ENCODE measurements at places on chromosomes 6 and 20.

GRCh38 chr20:39190666-39191570 is 228.8 kb downstream of the DHX35 start:
- DNase-seq, result peak; percentile 50

GRCh38 chr6:15980801-15981200 is 148.1 kb upstream of the MYLIP start:
- DNase-seq, result peak; percentile 25

DNA sequence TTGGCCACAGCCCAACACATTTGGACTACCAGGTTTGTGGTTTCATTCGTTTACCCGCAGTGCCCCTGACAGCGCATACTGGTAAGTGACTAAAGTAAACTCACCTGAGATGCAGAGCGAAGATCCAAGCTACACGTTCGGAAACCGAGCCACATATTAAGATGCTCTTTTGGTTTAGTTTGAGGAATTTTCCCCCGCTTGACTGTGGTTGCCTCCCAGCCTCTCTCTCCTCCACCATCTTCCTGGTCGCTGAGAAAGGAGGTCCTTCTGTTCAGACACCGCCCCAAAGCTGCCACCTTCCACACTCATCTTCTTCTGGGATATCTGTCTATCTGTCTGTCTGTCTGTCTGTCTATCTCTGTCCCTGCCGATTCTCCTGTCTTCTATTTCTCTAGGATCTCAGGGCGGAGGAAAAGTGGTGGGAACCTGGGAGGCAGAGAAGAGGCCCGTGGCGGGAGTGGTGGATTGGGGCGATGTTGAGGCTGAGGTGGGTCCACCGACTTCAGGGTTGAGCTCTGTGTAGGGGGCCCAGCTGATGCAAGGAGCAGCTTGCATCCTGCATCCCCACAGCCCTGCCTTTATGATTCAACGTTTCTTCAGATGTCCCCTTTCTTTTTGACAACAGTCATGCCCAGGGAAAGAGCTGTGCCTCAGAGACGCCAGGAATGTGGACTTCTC is 196.9 kb upstream of the ZNF184 start:
- no peak for DNase-seq

DNA sequence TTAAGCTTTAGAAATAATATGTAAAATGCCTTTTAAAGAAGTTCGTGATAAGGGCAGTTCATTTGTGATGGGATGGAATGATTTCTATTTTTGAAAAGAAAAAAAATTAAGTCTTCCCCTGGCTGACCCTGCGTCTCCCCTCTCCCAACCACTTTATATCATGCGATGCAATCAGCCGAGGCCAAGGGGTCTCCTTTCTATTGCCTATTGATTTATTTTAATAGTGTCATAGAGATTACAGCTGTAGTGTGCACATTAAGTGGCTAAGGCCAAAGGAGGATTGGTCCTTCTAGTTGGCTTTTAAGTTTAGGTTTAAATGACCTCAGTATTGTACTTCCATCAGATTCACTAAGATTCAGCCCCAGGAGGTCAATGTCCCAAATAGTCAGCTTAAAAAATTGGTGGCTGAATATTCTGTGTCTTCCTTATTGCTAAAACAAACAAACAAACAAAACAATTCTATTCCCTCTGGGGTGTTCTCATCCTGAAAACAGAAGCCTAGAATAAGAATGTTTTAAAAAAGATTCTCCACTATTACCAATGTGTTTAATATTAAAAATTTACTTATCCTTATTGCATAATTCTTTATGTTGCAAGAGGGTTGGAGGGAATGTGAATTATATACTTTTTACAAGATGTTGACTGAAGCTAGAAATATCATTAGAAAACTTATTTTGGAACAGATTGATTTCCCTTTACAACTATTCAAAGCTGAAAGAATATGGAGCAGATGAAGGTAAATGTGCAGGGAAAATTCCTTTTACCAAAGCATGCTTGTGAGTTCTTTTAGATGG is 359.1 kb downstream of the SAMD5 start:
- DNase-seq, result no peak

GRCh38 chr20:43188861-43189553 is 699 bp downstream of the PTPRT start:
- no peak for DNase-seq

DNA sequence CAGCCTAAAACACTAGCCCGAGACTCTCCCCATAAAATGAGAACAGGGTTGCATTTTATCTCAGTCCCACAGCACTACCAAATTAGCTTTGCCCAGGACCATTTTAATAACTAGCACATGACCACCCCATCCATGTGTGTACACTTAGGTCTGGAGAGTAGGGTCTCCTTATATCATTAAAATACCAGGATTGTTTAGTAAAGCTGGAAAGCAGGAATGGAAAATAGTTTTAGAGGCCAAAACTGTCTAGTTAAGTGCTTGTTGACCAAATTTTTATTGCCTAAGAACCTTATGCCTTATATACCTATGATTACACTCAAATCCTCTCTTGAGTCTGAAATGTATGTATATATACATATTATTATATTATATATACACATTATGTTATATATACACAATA is 608.4 kb downstream of the HDGFL1 start:
- no peak for DNase-seq

GRCh38 chr6:107574856-107575255 is 84.9 kb downstream of the SOBP start:
- no peak for DNase-seq

GRCh38 chr6:87319271-87319987 is 3.0 kb upstream of the SMIM8 start:
- no peak for DNase-seq

- no peak for DNase-seq
Observed at GRCh38 chr6:124535746-124536145, 426.5 kb upstream of the RNF217 start.

- no peak for DNase-seq
Observed at GRCh38 chr6:3415082-3415453, 41.8 kb downstream of the SLC22A23 start.

DNA sequence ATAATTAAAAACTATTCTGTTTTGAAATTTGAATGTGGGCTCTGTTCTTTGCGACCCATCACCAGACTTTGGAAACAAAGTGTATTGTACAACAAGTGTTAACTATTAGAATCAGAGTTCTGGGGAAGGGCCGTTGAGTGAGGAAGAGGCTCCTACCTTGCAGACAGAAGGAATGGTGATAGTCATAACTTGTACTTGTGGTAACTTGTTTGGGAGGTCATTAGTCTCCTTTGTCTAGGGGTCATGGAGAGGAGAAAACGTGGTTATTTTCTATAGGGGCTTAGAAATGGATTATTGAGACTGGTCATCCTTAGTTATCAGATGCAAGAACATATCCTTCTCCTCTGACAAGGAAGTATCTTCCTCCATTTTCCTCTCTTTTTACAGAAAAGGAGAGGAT is 174.8 kb downstream of the BMP2 start:
- no peak for DNase-seq

DNA sequence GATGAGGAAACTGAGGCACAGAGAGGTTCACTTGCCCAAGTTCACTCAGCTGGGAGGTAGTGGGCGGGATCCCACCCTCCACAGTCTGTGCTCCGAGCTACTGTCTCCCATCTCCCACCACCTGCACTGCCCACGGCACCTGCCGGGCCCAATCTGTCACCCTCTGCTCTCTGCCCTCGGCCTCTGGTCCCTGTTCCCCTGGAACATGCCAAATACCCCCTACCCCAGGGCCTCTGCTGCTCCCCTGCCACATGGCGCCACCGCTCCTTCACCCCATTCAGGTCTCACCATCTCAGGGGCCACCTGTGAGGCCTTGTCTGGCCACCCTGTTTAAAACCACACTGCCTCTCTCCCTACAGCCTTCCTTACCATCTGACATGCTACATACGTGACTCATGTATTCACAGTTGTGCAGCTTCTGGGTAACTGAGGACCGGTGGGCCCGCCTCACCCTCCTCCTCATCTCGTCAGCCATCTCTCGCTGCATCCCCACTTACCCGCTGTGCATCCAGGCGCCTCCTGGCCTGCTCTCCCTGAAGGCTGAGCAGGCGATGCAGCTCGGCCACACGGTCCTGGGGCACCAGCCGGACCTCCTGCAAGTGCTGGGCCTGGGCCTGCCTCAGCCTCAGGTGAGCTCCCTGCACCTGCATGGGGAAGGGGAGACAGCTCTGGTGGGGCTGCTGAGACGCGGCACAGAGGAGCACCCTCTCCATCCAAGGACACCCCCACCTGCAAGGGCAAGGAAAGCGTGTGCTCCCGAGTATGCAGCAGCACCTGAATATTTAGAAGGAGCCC is 50.6 kb downstream of the GINS1 start:
- no peak for DNase-seq

DNA sequence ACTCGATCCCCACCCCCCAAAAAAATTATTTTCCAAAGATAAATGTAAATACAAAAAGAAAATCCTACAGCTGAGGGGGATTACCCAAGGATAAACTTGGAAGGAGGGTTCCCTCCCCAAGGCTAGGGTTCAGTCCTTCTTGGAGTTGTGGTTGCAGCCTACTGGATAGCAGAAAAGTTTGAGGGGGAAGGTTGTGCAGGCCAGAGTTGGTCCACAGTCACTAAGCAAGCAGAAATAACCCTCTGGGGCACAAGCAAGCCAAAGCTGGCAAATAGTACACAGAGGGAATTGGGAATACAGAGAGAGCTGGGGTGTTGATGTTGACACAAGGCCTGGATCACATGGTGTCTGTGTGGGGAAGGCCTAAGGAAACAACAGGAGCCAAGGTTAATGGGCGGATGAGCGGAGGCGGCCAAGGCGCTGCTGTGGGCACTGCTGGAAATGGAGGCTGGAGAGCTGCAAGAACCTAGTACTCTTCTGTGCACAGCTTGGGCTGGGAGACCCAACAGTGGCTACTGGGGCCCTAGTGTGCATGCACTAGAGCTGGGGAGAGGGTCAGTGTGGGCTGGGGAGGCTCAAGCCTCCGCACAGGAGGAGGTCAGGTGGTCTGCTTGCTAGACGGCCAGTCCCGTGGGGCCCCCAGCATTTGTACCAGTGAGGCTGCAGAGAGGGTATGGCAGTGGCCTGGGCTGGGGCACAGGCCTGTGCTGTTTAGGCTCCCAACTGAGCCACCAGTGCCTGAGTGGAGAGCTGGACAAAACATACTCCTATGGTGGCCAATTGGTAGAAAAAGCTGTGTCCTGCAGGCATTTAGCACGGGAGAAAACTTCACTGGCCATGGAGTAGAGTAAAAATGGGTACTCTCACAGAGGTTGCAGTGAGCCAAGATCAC is 5.5 kb upstream of the SNRPB start:
- no peak for DNase-seq

GRCh38 chr6:4435981-4436445 is 300.6 kb upstream of the ECI2 start:
- peak; percentile 5 for DNase-seq

GRCh38 chr6:47075741-47076421 is 33.7 kb upstream of the ADGRF1 start:
- DNase-seq, result no peak

DNA sequence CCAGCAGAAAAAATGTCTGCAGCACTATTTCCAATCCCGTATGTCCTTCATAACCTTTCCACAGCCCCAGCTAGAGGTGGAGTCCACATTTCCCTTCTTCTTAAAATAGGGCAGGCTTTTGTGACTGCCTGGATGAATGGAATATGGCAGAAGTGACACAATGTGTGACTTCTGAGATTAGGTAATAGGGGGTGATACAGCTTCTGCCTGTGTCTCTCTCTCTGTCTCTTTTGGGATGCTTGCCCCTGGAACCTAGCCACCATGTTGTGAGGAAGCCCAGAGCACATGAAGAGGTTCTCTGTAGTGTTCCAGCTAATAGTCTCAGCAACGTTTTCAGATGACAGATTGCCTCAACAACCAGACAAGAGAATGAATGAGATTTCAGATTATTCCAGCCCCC is 51.4 kb downstream of the CLIC5 start:
- DNase-seq, result no peak

- DNase-seq, result no peak
Observed at GRCh38 chr20:9043364-9043763, 25.5 kb upstream of the PLCB4 start.

DNA sequence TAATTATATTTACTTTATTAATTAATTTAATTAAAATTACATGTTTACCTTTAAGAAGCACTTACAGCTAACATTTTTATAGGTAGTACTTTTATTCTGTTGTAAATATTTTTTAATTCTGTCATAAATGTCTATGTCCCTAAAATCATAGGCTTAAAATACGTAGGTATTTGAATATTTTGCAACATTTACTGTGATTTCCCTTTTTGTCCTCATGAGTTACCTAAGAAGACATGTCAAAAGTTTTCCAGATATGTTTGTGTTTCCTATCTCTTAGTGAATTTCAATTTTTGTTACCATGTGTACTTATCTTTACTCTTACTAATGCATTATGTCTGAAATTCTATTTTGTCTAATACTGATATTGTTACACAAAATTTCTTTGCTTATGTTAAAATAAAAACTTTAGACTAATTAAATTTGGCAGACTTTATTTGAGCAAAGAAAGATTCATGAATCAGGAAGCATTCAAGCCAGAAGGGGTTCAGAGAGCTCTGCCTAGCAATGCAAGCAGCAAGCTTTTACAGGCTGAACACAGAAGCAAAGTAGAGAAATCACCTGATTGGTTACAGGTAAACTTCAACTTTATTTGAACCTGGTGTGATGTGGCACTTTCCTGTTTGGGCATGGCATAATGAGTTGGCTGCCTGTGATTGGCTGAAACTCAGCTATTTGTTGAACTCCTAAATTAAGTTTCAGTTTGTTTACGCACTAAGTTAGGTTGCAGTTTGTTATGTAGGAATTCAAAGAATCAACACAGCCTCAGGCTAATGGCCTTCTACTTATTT is 123.2 kb upstream of the TMEM170B start:
- peak; percentile 71 for DNase-seq

DNA sequence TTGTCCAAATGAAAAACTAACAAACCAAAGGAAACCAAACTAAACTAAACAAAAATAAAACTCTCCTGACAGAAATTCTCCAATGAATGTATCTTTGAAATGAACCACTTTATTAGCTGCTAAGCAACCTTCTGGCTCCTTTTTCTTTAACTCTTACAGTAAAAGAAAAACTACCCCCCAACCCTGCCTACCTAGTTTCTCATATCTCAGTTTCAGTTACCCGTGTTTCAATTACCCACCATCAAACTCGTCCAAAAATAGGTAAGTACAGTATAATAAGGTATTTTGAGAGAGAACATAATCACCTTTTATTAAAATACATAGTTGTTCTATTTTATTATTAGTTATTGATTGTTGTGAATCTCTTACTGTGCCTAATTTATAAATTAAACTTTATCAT is 177.4 kb upstream of the THEMIS start:
- no peak for DNase-seq

DNA sequence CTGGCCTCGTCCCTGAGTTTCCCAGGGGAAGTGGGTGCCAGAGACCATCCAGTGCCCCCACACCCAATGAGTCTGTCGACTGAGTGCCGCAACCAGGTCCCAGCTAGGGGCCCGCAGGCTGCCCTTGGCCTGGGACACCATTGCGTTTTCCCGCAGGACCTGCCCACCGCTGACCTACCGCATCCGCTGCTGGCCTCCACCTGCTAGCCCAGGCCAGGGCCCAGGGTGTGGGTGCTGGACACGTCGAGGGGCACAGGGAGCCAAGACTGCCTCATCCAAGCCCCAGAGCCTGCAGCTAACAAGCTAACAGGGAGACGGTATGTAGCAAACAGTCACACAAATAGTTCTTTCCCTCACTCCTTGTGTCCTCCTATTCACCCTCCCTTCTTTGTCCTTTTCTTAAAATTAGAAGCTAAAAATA is 97.7 kb downstream of the TMEM242 start:
- DNase-seq, result no peak

- DNase-seq, result no peak
Observed at GRCh38 chr6:19052219-19052618, 665.1 kb downstream of the RNF144B start.

- no peak for DNase-seq
Observed at GRCh38 chr6:104929353-104929752, 27.6 kb upstream of the LIN28B start.

- no peak for DNase-seq
Observed at GRCh38 chr20:63073738-63074065, 66.9 kb upstream of the BHLHE23 start.

- DNase-seq, result no peak
Observed at GRCh38 chr6:37569317-37569716, 69.6 kb upstream of the CCDC167 start.
